ENCODE measurements at places on chromosomes 13 and 19.

DNA sequence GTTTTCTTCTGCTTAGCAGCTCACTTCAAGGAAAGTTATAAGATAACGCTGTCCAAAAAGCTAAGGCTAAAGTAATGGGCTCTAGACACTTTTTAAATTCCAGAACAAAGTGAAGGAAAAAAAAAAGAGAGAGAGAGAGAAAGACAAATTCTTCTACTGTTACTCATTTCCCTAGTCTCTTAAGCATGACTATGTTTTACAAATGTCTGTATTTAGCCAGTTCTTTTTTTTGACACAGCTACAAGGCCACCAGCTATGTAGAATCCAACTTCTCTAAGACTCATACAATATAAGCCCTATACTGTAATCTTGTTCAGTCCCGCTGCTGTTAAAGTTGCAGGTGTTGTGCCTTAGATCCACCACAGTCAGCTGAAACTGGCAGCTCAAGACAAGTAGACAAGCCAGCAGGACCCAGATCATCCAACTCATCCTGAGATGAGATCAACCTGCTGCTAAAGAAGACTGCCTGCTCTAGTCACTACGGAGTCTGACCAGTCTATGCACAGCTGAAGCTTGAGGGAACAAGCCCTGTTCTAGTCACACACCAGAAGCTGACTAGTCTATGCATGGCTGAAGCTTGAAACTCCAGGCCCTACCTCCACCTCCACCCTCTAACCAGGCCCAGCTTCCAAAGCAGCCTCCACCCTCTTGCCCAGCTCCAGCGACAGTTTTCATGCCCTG, 10.3 kb upstream of the ZNF83 start:
- no peak for DNase-seq

- DNase-seq = no peak
Measured at GRCh38 chr13:24007979-24008620, 110.8 kb upstream of the C1QTNF9B start.

GRCh38 chr13:29905845-29906244, 55.4 kb upstream of the UBL3 start:
- DNase-seq = no peak

DNA sequence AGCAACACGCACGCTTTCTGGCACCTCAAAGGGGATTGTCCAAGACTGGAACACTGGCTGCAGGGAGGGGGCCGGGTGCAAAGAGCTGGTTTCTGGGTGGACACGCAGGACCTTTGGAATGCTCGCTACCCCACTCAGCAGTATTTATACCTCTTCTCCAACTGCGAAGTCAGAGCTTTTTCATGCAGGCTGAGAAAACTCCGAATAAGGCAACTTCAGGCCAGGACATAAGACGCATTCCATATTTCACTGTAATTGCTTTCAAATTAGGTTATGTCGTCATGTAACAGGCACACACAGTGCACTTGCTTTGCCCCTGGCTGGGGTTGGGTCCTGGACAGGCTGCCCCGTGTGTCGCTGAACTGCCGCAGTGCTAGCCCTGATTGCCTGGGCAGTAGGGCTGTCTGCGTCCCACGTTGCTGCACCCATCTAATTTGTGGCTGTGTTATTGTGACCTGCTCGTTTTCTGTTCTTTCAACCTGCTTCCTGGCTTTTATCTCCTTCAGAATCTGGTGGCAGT, 44.5 kb downstream of the ACTN4 start:
- no peak for DNase-seq

DNA sequence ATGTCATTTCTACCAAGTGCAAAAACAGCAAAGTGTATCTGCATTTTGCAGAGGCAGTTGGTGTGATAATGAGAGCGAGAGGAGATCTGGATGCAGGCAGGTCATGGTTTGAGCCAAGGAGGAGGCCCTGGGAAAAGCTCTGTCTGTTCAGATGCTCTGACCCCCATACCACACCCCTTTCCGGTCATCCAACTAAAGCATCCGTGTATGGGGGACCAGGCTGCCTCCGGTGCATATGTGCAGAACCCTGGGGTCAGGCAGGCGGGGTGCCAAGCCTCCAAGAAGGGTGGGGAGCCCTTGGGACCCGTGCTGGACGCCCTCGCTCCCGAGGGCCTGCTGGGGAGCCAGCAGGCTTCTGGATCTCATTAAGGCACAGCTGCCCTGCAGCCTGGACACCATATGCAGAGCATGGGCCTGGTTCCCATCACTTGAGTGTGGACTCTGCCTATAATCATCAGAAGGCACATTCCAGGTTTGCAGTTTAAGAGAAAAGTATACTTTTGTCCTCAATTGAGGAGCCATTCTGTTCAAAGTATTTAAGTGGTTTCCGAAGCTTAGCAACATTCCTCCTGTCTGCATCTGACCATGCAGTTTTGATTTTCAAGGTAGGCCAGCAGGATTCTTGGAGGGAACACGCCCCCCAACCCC, 56.1 kb downstream of the ALOX5AP start:
- DNase-seq = no peak

DNA sequence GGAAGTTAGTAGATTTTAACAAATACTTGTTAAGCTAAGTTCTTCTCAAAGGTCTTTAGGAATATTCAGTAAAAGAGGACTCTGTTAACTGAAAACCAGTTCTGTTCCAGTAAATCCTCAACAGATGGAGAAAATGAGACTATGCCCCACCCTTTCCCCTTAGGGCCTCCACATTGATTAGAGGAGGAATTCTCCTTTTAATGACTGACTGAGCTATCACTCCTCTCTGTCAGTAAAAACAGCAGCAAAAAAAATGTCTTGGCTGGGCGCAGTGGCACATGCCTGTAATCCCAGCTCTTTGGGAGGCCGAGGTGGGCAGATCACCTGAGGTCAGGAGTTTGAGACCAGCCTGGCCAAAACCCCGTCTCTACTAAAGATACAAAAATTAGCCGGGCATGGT, 50.1 kb downstream of the NLRP12 start:
- DNase-seq = no peak

DNA sequence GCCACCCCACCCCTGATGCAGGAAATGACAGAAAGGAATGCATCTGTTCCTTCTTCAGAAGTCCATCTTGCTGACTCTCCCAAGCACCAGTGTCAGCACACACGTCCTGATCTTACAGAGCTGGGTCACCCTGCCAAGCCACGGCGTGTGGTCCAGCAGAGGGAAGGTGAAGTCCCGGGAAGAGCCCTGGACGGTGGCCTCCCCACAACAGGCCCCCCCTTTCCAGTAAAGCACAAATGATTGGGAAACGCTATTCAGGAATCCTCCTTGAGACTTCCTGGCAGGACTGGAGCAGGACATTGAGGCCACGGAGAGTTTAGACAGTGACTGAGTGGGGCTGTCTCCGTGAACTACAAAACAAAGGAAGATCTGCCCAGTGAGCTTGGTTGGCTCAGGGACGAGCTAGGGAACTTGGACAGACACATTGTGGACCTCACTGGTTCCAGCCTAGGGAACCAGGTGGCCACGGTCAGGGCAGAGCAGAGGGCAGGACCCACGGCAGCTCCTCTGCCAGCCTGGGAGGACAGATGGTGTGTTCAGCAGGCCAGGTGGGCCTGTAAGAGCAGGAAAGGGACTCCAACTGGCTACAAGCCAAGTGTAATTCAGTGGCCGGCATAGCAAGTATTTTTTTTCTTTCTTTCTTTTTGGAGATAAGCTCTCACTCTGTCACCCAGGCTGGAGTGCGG, 41.7 kb downstream of the ELL start:
- peak; percentile 41 for DNase-seq

DNA sequence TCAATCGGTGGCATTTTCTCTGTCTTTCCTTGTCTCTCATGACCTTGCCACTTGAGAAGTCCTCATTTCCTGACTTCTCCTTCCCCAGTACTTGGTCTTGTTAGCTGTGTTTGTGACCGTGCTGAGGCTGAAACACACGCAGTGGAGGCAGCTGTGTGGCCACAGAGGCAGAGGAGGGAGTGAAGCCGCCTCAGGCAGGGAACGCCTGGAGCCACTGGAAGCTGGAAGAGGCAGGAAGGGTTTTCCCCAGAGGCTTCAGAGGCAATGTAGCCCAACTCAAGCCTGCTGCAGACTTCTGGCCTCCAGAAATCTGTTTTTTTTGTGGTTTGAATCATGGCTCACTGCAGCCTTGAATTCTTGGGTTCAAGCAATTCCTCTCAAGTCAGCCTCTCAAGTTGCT, 29.2 kb upstream of the ARGLU1 start:
- DNase-seq = no peak

DNA sequence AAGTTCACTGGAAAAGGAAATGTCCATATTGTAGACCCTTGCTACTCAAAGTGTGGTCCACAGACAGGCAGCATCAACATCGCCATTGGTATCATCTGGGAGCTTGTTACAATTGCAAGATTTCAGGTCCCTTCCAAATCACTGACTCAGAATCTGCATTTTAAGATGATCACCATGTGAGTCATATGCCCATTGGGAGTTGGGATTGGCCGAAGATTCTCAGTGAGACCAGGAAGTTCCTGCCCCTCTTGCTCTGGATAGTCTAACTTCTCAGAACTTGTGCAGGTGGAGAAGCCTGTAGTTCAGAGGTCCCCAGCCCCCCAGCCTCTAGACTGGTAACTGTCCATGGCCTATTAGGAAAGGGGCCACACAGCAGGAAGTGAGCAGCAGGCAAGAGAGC, 48.9 kb upstream of the URAD start:
- no peak for DNase-seq

- DNase-seq = no peak
Measured at GRCh38 chr19:52291781-52292180, 5.2 kb upstream of the ZNF480 start.

DNA sequence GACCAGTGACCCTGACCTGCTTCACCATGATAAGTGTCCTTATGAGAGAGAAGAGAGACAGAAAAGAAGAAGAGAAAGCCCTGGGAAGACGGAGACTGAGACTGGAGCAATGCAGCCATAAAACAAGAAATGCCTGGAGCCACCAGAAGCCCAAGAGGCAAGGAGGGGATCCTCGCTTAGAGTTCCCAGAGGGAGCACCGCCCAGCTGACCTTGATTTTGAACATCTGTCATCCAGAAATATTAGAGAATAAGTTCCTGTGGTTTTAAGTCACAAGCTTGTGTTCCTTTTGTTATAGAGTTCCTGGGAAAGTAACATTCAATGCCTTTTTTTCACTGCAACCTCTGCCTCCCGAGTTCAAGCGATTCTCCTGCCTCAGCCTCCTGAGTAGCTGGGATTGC, 20.2 kb downstream of the CERS1 start:
- no peak for DNase-seq

DNA sequence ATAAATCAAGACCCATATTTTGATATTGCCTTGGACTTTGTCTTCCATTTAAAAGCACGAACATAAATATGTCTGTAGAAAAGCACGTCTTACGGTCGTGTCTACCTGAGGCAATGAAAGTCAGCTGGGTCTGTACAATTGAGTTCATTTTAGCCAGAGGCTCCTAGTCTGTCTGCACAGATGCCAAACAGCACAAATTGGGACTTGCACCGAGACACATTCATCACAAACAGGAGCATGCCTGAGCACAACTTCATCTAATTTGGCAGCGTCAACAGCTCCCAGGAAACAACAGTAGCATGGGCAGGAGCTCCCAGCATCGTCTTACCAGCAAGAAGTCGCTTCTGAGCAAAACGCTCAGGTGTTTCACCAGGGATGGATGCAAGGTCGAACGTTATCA, 687.0 kb downstream of the EFNB2 start:
- no peak for DNase-seq

- DNase-seq = no peak
Measured at GRCh38 chr13:48230541-48230940, 2.5 kb upstream of the ITM2B start.

DNA sequence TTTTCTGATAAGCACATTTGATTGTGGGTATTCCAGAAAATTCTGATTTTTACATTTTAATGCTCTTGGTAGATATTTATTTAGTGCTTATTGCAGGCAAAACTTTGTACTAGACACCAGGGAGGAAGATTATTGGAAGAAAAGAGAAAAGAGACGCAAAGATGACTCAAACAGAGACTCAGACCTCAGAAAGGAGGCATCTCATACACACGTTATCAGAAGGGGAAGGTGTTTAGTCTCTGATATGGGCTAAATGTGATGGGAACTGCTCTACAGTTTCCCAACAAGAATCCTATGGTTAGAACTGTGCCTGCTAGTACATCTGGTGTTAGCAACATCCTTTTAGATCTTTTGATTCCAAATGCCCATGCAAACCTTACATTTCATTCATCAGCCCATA, 245.6 kb downstream of the KLF5 start:
- no peak for DNase-seq

- DNase-seq = peak; percentile 80
Measured at GRCh38 chr19:29942404-29943261, 594 bp downstream of the URI1 start.

DNA sequence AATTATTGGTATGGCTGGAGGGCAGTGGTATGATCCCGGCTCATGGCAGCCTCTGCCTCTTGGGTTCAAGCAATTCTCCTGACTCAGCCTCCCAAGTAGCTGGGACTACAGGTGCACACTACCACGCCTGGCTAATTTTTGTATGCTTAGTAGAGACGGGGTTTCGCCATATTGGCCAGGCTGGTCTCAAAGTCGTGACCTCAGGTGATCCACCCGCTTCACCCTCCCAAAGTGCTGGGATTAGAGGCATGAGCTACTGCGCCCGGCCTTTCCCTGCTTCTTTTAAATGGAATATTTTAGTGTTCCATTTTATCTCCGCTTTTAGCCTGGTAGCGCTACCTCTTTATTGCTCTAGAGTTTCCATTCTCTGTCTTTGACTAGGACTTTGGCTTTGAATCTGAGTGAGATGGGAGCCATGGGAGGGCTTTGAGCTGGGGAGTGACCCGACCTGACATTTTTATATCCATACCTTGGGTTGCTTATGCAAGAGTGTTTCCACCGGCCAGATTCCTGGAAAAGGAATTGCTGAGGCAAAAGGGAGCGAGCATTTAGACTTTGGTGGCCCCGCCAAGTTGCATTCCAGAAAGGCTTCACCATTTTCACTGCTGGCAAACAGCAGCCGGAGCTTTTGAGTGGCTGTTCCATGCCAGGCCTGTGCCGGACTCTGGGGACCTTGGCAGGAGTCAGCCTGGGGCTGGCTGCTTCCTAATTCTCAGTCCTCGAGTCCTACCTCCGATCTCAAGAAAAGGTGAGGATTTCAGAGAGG, 22.9 kb downstream of the BICRA start:
- DNase-seq = no peak

GRCh38 chr13:80871481-80871880, 530.6 kb upstream of the SPRY2 start:
- no peak for DNase-seq

DNA sequence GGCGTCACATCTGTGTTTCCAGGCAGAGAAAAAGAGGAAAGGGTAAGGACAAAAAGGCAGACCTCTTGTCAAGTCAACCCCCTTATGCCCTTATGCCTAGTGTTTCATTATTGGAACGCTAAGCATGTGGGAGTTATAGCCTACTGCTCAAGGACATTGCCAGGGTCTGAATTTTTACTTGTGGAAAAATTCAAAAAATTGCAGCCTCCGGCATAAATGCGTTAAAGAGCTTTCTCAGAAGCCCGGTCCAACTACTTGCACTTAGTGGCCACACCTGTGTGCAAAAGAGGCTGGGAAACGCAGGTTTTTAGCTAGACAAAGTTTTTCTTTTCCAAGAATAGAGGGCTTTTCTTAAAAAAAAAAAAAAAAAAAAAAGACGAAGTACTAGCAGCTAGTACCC, 139.8 kb downstream of the DPF1 start:
- DNase-seq = no peak

- no peak for DNase-seq
Measured at GRCh38 chr19:23062921-23063320, 53.9 kb upstream of the ZNF730 start.

- no peak for DNase-seq
Measured at GRCh38 chr13:19910336-19911072, 47.1 kb upstream of the ZMYM5 start.
